NCI-H460 (cell line): ENCODE measurements at places on chromosomes 2 and 18. TPM values are rescaled to one million over a fixed set of nuclear protein-coding genes. Genes with fewer than 3 reads are reported as not detected.

DNA sequence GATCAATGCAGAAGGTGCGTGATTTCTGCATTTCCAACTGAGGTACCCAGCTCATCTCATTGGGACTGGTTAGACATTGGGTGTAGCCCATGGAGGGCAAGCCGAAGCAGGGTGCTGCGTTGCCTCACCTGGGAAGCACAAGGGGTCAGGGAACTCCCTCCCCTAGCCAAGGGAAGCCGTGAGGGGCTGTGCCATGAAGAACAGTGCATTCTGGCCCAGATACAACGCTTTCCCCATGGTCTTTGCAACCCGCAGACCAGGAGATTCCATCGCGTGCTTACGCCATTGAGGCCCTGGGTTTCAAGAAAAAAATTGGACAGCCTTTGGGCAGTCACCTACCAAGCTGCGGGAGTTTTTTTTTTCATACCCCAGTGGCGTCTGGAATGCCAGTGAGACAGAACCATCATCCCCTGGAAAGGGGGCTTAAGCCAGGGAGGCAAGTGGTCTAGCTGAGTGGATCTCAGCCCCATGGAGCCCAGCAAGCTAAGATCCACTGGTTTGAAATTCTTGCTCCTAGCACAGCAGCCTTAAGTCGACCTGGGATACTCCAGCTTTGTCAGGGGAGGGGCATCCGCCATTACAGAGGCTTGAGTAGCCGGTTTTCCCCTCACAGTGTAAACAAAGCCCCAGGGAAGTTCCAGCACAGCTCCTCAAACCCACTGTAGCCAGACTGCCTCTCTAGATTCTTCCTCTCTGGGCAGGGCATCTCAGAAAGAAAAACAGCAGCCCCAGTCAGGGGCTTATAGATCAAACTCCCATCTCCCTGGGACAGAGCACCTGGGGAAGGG is 21.7 kb downstream of the TFPI start:
- no peak for DNase-seq

ANKRD30BL gene
- not detected in 2 replicates for total RNA-seq

DNA sequence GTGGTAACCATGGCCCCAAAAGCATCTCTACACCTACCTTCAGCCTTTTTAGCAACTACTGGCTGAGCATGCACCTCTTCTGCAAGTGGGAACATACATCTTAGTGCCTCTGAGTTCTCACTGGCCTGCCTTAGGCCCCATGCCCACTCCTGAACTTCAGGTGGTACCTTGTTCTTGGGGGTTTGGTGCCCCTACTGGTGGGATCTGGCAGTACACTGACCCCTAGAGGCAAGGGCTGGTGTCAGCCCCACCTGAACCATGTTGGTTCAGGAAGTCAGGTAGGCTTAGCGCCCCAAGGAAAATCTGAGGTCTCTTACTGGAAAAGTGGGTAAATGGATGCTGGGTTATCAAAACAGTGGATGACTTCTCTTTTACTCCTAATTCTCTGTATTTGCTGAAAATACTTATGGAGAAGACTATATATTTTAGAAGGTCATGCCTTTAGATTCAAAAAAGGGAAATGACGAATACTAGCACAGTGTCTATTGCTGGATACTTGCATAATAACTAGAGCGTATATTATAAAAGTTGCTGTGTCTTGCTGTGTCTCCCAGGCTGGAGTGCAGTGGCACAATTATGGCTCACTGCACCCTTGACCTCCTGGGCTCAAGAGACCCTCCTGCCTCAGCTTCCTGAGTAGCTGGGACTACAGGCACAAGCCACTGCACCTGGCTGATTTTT is 84.6 kb downstream of the RAB31 start:
- no peak for DNase-seq

GRCh38 chr18:25284861-25285550 is 67.0 kb downstream of the ZNF521 start:
- no peak for DNase-seq

DNA sequence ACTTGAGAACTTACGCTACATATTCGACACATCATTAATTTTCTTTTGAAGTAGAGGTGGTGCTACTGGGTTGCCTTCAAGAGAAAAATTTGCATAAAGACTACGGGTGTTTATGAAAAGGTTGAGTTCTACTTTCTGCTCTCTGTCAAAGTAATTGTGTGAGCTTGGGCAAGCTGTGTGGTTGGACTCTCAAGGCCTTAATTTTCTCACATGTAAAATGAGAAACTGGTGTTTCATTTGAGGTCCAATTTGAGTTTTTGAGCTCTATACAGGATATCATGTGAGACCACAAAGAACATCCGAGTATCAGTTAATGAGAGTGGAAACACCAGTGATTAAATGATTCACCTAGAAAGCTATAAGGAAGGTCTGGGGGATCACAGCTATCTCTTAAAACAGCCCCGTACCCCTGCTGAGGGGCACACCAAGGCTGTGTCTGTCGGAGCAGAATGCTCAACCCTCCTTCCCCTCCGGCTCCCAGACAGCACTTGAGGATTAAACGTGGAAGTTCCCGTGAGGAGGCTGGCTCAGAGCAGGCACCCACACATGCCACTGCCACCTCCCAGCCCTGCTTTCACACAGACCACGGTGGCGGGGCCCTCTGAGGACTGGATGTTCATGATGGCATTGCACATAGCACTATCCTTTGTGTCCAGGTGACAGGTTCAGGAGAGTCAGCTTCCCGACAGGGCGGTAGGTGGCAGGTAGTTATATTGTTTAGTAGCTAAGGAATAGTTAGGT is 191.8 kb downstream of the RNF144A start:
- no peak for DNase-seq

DNA sequence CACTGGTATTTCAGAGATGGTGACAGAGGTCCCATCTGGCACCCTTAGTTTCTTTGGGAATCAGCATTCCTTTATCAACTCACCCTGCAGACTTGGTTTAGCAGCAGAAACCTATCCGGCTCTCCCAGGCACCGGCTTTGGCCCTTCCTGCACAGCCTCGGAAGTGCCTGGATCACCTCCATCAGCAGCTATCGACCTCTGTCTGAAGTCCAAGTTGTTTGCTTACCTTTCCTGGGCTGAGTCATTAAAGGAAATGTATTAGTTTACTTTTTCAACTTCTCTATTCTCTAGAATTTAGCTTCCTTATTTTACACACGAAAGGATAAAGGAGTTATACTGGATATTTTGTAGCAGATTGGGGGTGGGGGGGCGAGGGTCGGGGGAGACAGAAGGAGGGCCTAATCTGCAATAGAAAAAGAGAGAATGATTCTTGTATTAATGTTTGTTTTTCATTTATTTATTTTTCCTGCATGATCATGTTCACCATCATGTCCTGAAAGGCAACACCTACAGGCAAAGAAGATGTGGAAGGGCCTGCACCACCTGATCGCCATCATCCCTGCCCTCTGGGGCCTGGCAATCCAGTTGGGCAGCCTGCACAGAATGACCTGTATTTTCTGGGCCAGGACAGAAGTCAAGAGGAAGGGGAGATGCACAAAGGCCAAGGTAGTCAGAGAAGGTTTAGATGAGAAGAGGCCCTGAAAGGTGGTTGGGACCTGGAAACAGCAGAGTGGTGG is 22.1 kb upstream of the MAT2A start:
- DNase-seq: no peak

SMAD2 gene
- total RNA-seq: 220 and 226 TPM in 2 replicates

GRCh38 chr2:207412787-207413310 is 116.9 kb upstream of the CREB1 start:
- no peak for DNase-seq

DNA sequence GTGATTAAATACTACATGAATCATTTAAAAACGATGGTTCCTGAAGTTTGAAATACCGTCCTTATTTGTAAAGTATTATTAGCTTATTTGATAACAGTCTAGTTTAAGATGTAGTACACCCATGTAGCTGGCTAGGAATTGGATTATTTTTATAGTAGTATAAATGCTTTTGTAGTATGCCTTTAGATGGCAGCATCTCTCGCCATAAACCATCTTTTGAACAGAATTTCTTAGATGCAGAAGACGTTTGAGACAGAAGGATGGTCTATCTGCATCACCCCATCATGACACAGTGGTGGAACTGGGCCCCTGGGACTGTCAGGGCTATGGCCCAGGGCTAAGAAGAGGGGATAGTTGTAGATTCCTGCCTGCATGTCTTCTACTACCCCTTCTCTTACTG is 152.7 kb downstream of the WDSUB1 start:
- no peak for DNase-seq

- no peak for DNase-seq
Measured at GRCh38 chr2:18067588-18068384, 189.3 kb downstream of the KCNS3 start.
